ENCODE measurements at places on chromosomes 4 and X.

- DNase-seq: no peak
Observed at GRCh38 chr4:24999392-25000089, 31.2 kb downstream of the LGI2 start.

DNA sequence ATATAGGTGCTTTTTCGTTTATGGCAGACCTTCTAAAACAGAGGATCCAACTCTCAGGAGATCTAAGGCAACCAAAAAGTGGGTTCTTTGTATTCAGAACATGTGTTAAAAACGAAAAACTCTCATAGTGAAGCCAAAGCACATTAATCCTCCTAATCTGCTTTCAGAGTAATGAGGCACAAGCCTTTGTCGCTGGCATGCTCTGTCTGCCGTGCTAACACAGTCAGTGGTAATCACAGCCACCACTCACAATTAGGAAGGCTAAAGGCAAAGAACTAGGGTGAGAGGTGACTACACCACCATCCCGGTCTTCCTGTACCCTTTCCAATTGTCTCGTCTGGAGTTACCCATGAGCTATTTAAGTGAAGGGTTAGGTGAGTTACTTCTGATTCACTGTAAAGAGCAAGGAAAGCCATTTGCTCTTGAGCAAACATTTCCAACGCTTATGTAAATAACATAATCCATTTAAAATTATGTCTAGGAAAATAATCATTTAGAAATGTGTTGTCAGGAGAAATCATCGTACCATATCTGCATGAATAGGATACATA, 40.7 kb downstream of the NPY2R start:
- DNase-seq: no peak

- no peak for DNase-seq
Observed at GRCh38 chr4:114734594-114734993, 136.0 kb downstream of the UGT8 start.

GRCh38 chr4:2459589-2460349, 9.1 kb upstream of the RNF4 start:
- no peak for DNase-seq

GRCh38 chr4:53378171-53378482, 686 bp downstream of the FIP1L1 start:
- no peak for DNase-seq

- no peak for DNase-seq
Observed at GRCh38 chr4:55928846-55929245, 19.9 kb upstream of the CEP135 start.

- no peak for DNase-seq
Observed at GRCh38 chr4:126778348-126778747, 854.4 kb upstream of the INTU start.

GRCh38 chr4:110631584-110632505, 9.0 kb upstream of the PITX2 start:
- no peak for DNase-seq

DNA sequence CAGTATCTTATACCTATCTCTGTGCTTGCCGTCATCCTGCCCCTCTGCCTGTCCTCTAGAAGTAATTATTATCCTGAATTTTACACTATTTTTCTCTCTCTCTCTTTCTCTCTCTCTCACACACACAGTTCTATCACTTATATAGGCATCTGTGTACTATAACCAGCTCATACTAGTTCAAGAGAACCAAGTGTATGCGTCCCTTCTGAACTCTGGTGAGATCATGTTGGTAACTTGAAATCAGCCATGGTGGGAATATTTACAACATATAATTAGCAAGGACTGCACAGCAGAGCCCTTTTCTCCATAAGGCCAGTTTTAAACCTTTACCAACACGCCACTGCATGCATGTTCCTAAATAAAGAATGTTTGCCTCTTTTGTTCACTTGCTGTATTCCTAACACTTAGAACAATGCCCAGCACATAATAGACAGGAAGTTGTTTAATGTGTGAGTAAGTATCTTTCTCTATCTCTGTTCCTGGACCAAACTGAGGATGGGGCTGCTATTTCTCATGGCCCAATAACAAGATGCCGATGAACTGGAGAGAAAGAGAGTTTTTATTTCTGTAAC, 51.1 kb upstream of the IL21 start:
- DNase-seq: no peak

DNA sequence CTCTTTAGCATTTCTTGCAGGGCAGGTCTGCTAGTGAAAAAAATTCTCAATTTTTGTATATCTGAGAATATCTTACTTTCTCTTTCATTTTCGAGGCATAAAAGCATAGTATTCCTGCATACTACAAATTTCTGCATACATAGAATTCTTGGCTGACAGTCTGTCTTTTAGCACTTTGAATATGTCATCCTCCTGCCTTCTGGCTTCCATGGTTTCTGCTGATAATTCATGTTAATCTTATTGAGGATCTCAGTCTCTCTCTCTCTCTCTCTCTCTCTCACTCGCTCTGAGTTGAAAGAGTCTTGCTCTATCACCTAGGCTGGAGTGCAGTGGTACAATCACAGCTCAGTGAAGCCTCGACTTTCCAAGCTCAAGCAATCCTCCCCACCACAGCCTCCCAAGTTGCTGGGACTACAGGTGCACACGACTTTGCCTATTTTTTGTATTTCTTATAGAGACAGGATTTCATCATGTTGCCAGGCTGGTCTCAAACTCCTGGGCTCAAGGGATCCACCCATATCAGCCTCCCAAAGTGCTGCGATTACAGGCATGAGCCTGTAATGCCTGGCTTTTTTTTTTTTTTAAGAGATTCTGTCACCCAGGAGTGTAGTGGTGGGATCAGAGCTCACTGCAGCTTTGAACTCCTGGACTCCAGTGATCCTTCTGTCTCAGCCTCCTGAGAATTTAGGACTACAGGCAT, 161.3 kb downstream of the FNIP2 start:
- DNase-seq: no peak

DNA sequence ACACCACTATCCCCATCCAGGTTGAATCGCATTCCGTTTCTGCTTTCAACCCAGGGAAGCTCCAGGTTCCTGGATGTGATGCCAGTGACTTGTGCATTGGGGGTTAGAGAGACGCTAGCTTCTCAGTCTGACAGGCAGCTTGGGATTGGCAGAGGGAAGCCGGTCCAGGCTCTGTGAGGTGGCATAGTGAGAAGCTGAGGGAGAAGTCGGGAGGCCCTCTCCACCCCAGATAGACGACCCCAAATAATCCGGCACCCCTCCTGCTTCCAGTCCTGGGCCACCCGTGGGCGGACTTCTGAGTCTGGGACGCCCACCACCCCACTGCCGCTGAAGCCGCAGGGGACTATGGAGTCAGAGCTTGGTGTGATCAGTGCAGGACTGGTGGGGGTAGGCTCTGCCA, 7.4 kb downstream of the MAGEA4 start:
- DNase-seq: no peak

GRCh38 chr4:10164877-10165283, 48.3 kb upstream of the WDR1 start:
- DNase-seq: no peak

- no peak for DNase-seq
Observed at GRCh38 chrX:2262668-2263055, 238.1 kb downstream of the DHRSX start.

DNA sequence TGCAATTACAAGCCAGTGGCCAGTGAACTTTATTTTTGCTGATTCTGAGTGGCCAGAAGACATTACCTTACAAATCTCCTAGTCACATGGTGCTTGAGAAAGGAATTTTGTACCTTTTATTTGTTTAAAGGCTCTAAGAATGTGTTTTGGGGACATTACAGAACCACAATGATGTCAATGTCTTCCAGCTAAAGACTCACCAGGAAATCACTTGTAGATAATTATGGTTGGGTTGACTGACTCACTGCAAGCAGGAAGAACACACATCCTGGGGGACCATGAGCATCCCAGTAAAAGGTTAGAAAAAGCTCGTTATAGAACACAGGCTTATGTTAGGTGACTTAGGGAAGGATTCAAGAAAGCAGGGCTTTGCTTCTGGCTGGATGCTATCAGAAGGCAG, 119.4 kb upstream of the FAM9B start:
- no peak for DNase-seq

GRCh38 chr4:140187316-140187695, 33.3 kb upstream of the MAML3 start:
- DNase-seq: no peak

- DNase-seq: no peak
Observed at GRCh38 chr4:6942238-6942800, 32.7 kb downstream of the TBC1D14 start.

DNA sequence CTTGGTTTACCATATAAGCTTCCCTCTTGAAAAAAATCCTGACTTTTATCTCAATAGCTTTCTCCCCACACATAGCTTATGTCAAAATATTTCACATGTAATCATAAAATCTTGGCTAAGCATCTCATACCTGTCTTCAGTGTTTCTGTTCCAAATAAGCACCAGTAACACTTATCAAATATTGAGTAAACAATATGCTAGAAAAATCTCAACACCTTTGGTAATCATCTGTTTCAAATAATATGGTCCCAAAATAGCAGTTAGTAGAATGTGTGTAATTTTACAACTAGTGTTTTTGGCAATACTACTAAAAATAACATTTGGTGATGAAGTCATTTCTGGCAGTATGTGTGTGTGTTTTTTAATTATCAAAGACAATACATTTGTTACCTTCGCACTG, 2138.2 kb downstream of the PCDH7 start:
- DNase-seq: no peak

- no peak for DNase-seq
Observed at GRCh38 chrX:115260330-115260729, 26.4 kb upstream of the LRCH2 start.

DNA sequence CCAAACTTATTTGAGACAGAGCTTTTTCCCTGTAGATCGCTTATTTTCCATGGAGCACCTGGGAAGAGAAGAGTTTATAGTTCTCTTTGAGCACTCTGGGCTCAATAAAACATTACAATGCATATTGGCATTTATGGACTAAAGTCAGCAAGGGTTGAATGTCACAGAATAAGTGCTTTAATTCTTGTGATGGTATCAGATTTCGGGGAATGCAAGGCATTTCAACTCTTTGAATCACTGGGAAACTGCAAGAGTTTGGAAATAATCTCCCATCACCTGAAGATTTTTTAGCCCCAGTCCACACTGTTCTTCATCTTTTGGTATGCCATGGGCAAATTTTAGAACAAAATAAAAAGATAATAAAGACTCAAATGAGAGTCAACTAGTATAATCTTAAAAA, 111.5 kb upstream of the WDFY3 start:
- no peak for DNase-seq

GRCh38 chr4:78653655-78654054, 102.1 kb downstream of the ANXA3 start:
- no peak for DNase-seq

GRCh38 chr4:185112104-185112503, 31.0 kb upstream of the SLC25A4 start:
- DNase-seq: no peak
